ENCODE measurements at places on chromosomes 7 and 10.

DNA sequence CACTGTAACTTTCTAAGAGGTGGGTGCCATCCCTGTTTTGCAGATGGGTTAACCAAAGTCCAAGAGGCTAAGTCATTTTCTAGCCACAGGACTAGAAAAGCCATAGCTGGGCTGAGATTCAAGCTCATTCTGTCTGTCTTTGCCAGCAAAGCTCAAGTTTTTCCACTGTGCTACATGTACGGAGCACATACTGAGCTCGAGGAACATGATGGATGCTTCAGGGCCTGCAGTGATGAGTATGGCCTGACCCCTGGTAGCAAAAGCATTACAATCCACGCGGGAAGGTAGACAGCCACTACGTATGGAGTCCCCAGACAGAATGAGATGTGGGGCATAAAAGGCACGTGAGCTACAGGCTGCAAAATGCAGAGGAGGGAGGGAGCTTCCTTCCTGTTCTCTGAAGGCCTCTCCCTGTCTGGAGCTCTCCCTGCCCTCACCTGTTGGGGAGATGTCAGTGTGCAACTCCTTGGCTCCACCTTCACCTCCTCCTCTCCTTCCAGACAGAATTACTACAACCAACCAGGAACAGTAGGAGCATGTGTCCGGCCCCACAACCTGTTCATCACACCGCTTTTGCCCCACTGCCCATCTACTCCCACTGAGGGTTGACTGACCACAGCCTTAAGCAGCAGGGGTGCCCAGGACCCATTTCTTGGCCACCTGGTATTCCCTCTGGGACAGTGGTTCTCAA is 16.4 kb downstream of the ITPRIP start:
- no peak for DNase-seq

- peak; percentile 60 for DNase-seq
These were observed 41.8 kb downstream of the CNNM1 start for GRCh38 chr10:99370993-99371392.

GRCh38 chr7:4531236-4531635 is 150.9 kb upstream of the FOXK1 start:
- DNase-seq: no peak

GRCh38 chr7:143288836-143289235 is 685 bp downstream of the CASP2 start:
- DNase-seq: peak; percentile 36

DNA sequence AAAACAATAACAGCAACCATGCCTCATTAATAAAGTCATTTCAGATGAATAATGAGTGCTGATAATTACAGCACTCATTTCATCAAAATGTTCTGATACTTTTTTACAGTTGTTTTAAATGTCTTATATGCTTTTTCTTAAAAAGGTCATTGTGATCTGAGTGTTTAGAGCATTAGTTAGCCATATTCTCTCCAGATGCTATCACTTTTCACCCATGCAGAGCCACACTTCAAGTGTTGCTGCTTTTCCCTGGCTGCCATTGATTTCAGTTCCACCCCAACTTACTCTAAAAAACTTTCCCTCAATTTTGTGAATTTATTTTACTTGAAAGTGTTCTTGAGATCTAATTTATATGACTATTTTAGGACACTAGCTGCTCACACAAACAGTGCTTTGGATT is 41.8 kb downstream of the NUP205 start:
- no peak for DNase-seq

DNA sequence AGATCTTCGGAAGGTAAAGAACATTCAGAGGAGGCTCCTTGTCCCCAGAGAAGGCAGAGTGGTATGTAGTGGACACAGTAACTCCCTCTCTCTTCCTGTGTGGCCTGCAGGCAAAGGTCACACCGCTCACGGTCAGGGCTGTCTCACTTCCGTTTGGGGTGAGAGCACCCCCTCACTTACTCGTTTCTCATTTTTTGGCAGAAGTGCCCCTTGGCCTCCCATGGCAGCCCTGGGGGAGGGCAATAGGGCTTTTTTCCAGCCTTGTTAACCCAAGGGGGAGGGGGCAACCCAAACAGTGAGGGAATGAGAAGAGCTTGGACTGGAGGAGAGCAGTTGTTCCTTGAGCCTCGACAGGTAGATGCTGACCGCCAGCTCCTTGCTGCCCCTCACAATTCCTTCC is 31.8 kb upstream of the SRGN start:
- DNase-seq: peak; percentile 18

GRCh38 chr7:159211540-159212182 is 67.0 kb upstream of the VIPR2 start:
- no peak for DNase-seq

- DNase-seq: no peak
These were observed 417 bp downstream of the RFC2 start for GRCh38 chr7:74253835-74254128.

DNA sequence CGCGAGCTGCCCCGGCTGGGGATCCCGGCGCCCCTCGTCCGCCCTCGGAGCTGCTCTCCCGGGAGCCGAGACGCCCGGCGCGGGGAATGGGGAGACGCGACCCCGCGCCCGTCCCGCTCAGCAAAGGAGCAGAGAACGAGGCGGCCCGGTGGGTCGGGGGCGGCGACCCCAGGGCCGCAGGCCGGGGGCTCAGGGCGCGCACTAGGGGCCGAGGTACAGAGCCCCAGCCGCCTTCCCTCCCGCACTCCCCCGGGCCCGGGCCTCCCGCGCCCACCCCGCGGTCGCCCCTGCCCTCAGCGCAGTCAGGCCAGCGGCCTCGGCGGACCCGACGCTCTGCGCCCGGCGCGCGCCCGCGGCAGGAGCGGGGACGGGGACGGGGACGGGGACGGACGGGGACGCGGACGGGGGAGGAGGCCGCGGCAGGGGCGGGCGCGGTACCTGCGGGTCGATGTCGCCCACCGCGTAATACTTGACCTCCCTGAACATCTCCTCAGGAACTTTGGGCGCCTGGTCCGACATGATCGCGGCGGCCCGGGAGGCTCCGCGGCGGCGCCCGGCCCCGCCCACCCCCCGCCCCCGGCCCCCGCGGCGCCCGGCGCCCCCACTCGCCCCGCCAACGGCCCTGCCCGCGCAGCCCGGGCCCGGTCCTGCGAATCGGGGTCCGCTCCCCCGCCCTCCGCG is 373 bp downstream of the PAXIP1 start:
- DNase-seq: peak; percentile 46

DNA sequence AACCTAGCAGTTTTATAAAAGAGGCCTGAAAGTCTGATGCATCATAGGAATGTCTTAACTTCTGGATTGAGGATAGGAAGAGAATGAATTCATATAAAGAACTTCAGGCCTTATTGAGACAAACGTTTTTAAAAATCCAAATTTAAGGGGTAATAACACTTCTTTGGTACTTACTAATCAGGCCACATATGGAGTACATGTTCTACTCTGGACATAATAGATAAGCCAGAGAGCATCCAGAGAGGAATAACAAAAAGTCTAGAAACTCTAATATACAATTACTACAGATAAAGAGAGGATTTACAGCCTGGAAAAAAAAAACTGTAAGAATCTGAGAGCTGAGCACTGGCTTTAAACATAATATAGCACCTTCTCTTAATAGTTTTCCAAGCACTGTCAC is 2.9 kb downstream of the MTPAP start:
- DNase-seq: no peak

- DNase-seq: no peak
These were observed 383.0 kb downstream of the HPSE2 start for GRCh38 chr10:98852686-98853085.

DNA sequence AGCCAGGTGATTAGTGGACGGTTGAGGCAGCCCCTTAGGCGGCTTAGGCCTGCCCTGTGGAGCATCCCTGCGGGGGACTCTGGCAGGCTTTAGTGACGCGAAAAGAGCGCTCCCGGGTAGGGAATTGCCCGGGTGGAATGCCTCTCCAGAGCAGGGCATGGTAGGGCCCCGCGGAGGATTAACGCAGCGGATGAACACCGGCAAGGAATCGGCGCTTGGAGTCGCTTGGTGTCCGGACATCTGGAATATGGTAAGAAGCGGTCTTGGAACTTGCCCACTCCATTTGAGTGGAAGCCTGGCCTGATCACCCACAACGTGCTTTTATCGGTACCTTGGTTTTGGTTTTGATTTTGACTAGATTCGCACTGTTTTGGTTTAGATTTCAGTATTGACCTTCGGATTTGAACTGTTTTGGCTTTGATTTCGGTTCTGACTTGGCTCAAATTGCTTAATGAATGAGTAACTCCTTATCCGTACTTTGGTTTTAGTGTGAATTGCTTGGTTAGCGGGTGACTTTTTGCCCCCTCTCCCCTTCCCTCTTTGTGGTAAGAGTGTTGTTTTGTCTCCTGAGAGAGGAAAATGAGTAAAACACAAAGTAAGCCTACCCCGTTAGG is 24.2 kb upstream of the CHST3 start:
- no peak for DNase-seq

DNA sequence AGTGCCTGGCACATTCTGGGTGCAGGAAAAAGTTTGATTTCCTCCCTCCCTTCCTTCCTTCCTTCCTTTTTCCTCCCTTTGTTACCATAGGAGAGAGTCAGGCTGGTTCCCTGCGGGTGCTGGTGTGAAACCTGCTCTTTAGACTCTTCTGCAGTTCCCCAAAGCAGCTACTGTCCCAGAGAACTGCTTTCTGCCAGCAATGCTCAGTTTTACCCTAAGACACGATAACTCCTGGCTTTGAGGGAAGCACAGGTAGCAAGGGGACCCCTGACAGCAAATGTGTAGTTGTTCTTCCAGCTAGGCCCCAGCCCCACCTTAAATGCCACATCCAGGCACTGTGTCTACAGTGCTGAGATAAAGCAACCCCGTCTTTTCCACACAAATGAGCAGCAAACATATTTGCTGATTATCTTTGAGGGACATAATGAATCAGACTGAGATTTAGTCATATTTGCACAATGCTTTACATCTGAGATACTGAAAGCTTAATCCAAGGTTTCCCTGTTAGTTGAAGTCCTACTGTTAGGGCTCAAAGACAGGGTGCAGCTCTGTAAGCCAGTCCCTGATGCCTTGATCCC is 55.5 kb downstream of the MET start:
- no peak for DNase-seq
